ENCODE measurements at places on chromosomes 4 and X.

DNA sequence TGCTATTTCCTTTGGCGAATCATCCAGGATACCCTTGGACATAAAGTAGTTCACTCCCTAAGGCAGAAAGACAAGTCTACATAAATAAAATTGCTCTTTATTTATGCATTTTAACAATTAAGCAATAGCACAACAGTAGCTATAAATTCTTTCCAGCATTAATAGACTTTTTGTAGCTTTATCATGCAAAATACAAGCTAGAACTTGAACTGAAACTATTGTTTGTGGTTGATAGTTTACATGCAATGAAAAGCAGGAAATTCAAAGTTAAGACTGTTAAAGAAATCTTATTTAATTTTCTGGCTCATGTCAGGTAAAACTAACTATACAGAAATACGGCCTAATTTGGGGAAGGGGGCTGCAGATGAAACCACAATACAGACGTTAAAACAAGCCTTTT is 42.3 kb downstream of the FBXO8 start:
- no peak for DNase-seq

- no peak for DNase-seq
These were observed 34.9 kb downstream of the GYG2 start for GRCh38 chrX:2863646-2864045.

- DNase-seq = no peak
These were observed 56.8 kb downstream of the PRRG1 start for GRCh38 chrX:37405956-37406355.

- DNase-seq = no peak
These were observed 170.6 kb downstream of the ZC4H2 start for GRCh38 chrX:64805683-64806082.

GRCh38 chr4:41437111-41437536 is 100.8 kb upstream of the LIMCH1 start:
- no peak for DNase-seq

DNA sequence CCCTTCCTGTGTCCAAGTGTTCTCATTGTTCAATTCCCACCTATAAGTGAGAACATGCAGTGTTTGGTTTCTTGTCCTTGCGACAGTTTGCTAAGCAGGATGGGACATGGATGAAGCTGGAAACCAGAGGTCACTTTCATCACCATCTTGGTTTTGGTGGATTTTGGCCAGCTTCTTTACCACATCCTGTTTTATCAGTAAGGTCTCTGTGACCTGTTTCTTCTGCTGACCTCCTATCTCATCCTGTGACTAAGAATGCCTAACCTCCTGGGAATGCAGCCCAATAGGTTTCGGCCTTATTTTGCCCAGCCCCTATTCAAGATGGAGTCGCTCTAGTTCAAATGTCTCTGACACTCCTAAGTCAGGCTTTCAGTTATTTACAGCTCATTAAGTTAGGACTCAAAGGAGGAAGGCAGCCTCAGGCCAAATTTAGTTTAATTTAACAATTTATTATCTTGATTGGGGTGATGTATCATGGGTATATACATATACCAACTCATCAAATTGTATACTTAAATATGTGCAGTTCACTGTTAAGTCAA is 169.9 kb upstream of the NDP start:
- DNase-seq = no peak

DNA sequence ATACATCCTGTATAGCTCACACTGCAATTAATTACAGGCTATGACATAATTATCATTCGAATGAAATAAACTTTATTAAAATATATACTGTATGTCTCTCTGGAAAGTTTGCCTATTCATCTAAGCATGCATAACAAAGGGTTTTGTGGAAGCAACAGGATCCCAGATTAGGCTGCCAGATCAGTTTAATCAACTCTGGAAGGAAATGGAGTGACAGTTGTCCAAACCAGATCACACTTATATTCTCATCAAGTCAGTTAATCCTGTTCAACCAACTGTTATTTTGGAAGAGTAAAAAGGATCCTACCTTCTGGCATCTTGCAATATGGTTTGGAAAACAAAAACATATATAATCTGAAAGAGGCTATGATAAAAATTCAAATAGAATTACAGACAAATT is 312.2 kb downstream of the FAT4 start:
- no peak for DNase-seq

GRCh38 chr4:143858456-143858855 is 46.9 kb downstream of the GYPE start:
- DNase-seq = no peak

GRCh38 chr4:141432000-141432712 is 204.2 kb upstream of the IL15 start:
- DNase-seq = no peak

- no peak for DNase-seq
These were observed 35.9 kb downstream of the MAGEA1 start for GRCh38 chrX:153214934-153215333.

DNA sequence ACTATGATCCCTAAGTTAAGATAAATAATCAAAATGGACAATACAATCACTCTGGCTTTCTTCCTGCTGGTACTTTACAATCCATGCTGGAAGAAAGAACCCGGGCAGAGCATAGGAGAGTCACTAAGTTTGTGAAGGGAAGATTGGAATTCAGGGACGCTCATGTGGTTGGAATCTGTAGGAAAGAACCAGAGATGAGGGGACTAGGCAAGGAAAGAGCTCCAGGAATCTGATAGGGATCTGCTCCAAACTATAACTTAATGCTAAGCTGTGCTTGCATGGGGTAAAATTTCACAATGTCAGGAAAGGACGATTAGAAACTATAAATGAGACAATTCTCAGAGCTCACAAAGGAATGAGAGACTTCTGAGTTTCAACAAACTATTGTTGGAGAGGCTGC is 167.5 kb downstream of the ADGRA3 start:
- no peak for DNase-seq

GRCh38 chr4:15945516-15945915 is 7.0 kb upstream of the FGFBP1 start:
- DNase-seq = no peak

DNA sequence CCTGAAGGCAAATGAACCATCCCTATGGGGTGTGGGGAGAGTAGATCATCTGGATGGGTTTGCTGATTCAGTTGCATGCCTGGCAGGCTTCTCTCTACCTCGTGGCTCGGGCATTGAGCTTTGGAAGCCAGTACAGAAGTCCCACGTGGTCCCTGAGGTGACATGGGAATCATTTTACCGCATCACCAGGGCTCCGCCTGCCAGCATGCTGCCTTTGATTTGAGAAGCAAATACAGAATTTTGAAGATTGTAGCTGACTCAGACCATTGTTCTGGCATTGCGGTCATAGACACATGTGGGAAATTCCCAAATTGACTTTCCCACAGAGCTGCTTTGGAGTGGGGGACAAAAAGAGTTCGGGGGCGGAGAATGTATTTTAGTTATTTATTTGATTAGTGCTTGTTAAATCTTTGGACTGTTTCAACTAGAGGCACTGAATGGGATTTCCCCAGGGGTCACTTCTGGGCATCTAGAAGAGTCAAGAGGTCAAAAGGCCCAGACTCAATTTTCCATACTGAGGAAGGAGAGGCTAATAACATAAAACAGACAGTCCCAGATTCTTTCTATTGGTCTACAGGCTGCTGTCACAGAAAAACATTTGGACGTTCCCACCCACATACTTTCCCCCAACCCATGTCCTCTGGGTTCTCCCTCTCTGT is 79.3 kb downstream of the NHSL2 start:
- no peak for DNase-seq

- no peak for DNase-seq
These were observed 99.9 kb upstream of the MAOA start for GRCh38 chrX:43556207-43556606.

DNA sequence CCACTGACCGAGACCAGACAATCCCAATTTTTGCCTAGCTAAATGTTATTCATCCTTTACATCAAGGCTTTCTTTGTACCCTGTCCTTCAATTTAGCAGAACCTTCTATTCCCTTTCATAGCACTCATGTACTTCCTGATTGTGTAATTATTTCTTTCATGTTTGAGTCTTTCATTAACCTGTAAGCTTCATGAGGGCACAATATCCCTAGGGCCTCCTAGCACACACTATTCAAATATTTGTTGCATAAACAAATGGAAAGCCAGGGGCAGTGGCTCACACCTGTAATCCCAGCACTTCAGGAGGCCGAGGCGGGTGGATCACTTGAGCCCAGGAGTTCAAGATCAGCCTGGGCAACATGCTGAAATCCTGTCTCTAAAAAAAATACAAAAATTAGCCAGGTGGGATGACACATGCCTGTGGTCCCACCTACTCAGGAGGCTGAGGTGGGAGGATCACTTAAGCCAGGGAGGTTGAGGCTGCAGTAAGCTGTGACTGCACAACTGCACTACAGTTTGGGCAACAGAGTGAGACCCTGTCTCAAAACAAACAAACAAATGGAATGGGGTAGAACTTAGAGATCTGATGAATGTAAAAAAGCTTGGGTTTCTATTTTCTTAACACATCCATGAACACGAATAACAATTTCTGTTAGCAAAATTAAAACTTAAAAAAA is 59.0 kb downstream of the SAT1 start:
- DNase-seq = no peak

DNA sequence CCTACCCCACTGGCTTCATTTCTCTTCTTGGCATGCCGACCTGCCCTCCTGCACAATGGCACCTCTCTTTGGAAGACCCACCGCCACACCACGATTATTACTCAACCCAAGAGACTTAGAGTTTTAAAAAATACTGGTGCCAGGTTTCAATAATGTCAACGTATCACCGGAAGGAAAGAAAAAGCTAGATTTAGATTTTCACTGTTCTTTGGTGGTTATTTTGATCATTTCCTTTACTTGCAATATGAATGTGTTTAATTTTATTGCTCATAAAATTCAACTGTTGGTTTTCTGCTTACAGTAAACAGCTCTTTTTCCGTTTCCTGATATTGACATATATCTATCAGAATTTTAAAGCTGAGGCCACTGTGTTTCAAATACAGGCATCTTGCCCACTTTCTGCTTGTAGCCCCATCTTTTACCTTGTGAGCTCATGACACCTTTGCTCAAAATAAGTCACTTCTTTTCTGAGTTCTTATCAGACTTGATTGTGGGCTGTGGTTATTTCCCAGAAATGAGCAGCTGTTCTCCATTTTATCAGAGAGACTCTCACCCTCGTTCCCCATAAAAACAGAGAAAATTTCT is 439.1 kb downstream of the INPP4B start:
- no peak for DNase-seq

DNA sequence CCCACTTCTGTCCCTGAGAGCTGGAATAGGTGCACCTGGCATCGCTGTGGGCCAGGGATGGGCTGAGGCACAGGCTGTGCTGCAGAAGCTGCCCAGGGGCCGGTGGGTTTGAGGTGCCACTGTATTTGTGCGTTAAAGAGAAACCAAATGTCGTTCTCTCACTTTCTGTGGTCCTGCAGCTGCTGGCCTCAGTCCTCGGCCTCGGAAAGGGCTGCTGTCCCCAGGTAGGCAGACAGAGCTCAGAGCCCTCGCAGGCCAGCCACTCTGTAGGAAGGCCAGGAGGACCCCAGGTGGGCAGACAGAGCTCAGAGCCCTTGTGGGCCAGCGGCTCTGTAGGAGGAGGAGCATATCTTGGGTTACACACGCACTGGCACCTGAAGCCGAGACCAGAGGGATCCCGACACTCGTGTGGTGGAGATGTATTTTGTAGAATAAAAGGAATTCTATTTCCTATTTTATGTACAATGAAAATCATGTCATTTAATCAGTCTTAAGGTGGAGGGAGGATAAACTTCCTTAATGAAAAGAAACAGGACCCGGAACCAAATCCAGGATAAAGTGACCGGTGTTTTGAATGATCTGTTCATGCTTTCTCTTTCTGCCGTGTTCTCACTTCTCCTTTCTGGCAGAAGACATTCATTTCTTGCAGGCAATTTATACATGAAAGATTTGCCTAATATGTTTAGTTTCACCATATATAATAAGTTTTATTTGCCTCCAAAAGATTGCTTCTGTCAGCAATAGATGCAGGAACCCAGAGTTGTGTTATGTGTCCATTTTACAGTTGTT is 54.4 kb upstream of the HGFAC start:
- no peak for DNase-seq
